ENCODE measurements at places on chromosomes 4 and X.

DNA sequence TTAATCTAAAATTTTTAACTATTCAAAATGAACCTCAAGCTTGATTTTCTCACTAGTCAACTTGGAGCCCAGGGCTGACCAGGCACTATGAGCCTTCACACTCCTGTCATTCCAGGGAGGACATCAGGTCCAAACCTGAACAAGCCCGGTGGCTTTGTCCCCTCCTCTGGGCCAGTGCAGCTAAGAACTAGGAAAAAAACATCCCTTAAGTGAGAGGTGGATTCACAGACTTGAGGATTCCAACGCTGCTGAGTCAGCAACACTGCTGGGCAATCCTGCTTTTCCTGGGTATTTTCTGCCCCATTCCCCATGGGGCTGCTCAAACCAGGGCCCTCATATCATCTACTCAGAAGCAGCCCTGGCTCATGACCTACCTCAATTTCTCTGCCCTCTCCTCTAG is 4.0 kb downstream of the RNF212 start:
- no peak for DNase-seq

- no peak for DNase-seq
These were observed 121.6 kb upstream of the STK26 start for GRCh38 chrX:131901546-131901945.

GRCh38 chrX:129540722-129541184 is 694 bp downstream of the OCRL start:
- DNase-seq = peak; percentile 12

GRCh38 chr4:144785961-144786360 is 140.0 kb downstream of the HHIP start:
- no peak for DNase-seq

GRCh38 chr4:24978291-24979075 is 52.3 kb downstream of the LGI2 start:
- DNase-seq = no peak

DNA sequence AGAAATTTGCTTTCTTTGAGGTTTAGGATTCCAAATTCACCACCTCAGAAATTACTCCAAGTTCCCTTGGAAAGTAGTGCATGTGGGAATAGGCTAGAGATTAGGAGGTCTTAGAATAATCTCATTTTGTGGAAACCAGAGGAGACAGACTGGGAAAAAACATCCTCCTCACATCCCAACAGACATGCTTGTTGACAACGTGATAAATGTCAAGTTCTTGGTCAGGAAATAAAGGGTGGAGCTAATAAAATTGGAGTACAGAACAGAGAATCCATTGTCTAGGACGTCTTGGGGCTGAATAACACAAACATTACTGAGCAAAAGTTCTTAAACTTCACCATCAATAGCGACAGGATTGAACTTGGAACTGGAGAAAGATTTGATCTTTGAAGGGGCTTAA is 233.4 kb downstream of the PABPC4L start:
- DNase-seq = no peak

DNA sequence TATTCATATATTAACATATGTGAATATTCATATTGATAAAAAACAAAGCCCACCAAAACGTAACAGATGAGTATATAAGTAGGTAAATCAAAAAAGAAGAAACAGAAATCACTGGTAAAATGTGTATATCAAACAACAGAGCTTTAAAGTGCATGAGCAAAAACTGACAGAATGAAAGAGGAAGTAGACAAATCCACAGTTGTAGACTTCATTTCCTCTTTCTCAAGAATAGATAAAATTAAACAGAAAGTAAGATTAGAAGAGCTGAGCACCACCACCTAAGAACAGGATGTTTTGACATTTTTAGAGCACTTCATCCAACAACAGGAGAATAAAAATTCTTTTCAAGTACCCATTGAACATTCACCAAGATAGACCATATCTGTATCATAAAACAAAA is 64.6 kb downstream of the CNKSR2 start:
- no peak for DNase-seq

- no peak for DNase-seq
These were observed 162.4 kb upstream of the GYPA start for GRCh38 chr4:144302704-144303536.

DNA sequence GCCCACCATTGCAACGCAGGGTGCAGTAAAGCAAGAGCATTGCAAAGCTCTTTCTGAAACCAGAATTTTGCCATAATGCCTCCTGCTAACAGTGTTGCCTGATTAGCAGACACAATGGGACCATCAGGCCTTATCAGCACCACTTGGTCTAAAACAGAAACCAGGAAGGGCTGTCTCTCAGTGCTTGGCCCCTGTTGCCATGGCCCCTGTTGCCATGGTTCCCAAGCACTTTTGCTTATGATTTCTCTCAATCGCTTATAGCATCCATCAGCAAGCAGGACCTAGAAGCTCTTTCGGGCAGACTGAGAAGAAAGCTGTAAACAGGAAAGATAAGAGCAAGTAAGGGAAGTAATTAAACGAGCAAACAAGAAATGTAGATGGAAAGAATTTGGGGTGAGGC is 36.8 kb downstream of the RTL5 start:
- DNase-seq = no peak

DNA sequence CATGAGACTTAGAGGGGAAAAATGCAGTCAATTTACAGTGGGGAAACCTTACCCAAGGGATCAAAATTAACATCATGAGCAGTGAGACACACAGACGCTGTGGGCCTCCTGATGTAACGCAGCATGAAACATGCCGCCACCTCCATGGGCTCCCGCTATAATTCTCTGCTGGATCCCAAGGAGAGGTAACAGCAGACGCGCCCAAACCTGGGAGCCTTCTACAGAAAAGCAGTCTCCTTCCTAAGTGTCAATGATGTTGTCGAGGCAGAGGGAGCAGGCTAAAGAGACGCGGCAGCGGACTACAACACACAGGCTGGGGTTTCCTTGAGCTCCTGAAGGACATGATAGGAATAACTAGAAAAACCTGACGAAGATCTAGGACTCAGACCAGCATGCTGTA is 142.3 kb downstream of the AFAP1 start:
- no peak for DNase-seq

GRCh38 chr4:87425711-87426110 is 3.3 kb downstream of the NUDT9 start:
- no peak for DNase-seq

DNA sequence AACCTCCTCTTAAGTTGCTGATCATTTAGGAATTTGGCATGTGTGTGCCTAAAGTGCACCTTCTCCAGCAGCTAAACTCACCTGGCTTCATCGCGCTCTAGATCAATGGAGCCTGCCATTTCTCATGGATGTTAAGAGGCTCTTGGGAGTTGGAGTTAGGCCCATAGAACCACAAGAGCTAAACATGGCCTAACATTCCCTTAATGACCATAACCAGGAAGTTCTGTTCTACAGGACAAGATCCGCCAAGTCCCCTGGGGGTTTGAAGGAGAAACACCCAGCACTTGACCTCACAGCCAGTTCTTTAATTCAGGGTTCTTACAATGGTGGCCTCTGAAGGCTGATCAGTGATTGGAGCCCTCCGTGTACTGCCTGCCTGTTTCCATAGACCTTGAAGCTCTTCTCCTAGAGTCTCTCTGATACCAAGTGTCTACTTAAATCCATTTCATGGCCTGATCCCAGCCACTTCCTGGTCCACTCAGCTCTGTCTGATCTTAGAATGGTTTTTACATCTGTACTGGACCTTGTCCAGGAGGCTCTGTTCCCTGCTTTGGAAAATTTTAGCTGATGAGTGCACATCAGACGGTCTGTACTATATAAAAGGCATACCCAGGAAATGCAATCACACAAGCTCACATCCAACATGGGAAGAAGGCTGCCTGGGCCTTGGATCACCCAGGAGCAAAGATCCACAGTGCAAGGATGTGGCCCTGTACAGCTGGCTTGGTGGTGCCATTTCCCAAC is 45.1 kb downstream of the RPS3A start:
- no peak for DNase-seq

DNA sequence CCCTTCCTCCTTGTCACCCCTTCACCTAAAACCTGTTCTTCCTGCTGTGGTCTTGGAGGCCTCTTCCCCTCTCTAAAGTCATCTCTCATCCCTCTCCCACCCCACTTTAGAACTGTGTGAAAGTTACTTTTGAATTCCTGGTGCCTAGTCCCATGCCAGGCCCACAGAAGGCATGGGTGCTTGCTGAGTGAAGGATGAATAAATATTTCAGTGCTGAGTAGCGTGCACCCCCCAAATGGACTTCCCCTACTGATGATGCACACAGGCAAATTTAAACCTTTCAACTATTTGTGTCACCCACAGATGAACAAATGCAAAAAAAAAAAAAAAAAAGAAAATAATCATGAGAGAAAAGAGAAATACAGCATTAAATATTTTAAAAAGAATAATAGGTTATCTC is 19.8 kb downstream of the PSMD10 start:
- no peak for DNase-seq

GRCh38 chr4:6942238-6942800 is 32.7 kb downstream of the TBC1D14 start:
- DNase-seq = no peak

DNA sequence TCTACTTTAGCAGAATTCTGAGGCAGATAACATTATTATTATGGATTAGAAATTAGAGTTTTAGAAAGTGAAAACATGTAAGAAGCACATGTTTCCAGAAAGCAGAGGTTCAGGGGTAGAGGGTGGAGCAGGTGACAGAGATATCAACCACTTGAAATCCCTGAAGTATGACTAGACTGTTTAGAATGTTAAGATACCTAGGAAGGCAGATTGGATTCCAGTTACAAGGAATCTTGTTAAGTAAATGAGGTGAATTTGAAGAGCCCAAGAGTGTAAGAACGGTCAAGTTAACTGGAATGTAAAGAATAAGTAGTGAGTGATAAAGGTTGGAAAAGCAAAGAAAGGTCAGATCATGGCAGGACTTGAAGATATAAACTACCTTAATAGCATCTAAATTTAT is 37.6 kb downstream of the ARSJ start:
- no peak for DNase-seq

DNA sequence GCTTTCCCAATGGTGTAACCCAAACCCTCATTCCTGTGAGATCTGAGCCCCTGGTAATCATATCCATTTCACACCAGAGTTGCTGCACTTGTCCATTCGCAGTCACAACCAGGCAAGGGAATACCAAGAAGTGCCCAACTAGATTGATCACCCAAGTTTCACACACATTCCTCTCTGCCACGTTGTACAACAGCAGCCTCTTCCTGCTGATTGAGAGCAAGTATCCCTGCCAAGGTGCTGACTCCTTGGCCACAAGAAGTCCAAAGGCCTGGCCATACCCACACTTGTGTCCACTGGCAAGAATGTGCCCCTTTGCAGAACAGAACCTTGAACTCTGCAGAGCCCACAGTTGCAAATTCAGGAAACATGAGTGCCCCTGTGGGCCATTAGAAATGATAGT is 6.5 kb upstream of the ACOT9 start:
- DNase-seq = no peak

- DNase-seq = peak; percentile 80
These were observed at the start of gene IL13RA1 for GRCh38 chrX:118726887-118727685. Gene IL13RA1, plus strand, starts transcription at chrX:118727606. Its CDS starts 33 bp downstream, at chrX:118727639.

GRCh38 chrX:56744996-56745395 is 16.0 kb downstream of the NBDY start:
- no peak for DNase-seq

- no peak for DNase-seq
These were observed 129.1 kb downstream of the COL4A6 start for GRCh38 chrX:108309144-108309543.
